Spinal cord (tissue), 10 donors: ENCODE measurements at places on chromosomes 5 and 9. TPM values are rescaled to one million over a fixed set of nuclear protein-coding genes. Genes with fewer than 3 reads are reported as not detected.

PPP2R2B gene
- total RNA-seq: 135 TPM

GRCh38 chr5:159877894-159878448, 38.3 kb upstream of the ADRA1B start:
- DNase-seq: peak; percentile 58
- no peak overlapping the region for H3K27ac ChIP-seq
- no peaks in the 10 kb centered on the region for H3K36me3 ChIP-seq
- no peaks in the 10 kb centered on the region for H3K27me3 ChIP-seq
- H3K4me3 ChIP-seq: no peak overlapping the region

DNA sequence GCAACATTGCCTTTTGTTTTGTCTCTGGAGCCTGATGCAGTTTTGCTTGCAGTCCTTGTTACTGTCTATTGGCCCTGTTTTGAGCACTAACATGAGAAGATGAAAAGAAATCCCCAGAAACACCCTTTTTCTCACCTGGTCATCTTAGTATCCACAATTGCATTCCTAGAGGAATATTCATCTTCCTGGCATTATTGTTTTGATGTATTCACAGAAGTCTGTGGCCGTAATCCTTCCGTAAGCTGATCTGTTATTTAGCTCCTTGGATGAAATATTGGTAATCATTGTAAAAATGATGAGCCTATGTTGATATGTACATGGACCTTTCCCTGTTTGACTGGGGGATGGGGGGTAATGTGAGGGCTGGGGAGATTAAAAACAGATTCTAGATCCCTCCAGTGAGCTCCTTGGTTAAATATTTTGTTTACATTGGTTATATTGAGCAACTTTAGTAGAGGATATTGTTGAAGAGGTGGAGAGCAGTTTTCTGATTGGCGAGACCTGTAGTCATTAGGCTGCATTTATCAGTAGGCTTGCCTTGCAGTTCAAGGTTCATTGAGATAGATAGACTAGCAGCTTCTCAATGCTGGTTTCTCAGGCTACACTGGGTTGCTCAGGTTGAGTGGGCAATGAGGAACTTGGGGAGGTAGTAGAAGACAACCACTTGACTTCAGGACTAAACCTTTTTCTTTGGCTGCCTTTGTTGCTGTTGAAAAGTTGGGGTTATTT, 117.5 kb downstream of the MACIR start:
- no peaks in the 10 kb centered on the region for H3K27me3 ChIP-seq
- H3K4me1 ChIP-seq: peaks cover 22% of the 10 kb centered on the region
- no peak overlapping the region for H3K4me3 ChIP-seq
- peak overlapping the region; percentile 11 for H3K27ac ChIP-seq
- no peak for DNase-seq

SPINK6 gene
- total RNA-seq: not detected

DNA sequence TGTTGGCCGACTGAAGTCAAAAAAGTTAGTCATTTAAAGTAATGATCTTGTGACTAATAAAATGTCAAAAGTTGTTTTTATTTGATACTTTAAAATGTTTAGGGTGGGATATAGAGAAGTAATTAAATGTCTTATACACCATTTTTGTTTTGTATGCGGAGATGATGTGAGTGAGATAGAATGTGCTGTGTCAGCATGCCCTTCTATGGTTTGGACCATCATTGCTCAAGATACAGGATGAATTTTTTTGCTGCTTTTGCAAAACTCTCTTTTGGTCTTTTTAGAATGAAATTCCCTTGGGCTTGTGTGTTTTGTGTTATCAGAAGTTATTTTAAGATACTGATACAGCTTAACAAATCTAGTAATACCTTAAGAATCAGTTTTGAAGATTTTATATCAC, 12.5 kb downstream of the SRFBP1 start:
- no peaks in the 10 kb centered on the region for H3K4me1 ChIP-seq
- no peak overlapping the region for H3K4me3 ChIP-seq
- H3K36me3 ChIP-seq: no peaks in the 10 kb centered on the region
- no peak for DNase-seq
- H3K27ac ChIP-seq: no peak overlapping the region

RBM27 gene
- total RNA-seq: 33.9 TPM

SPINK14 gene
- not detected for total RNA-seq

MSMP gene
- total RNA-seq: 0.77 TPM

SOWAHA gene
- 4.1 TPM for total RNA-seq

GPR151 gene
- 0.20 TPM for total RNA-seq

DNA sequence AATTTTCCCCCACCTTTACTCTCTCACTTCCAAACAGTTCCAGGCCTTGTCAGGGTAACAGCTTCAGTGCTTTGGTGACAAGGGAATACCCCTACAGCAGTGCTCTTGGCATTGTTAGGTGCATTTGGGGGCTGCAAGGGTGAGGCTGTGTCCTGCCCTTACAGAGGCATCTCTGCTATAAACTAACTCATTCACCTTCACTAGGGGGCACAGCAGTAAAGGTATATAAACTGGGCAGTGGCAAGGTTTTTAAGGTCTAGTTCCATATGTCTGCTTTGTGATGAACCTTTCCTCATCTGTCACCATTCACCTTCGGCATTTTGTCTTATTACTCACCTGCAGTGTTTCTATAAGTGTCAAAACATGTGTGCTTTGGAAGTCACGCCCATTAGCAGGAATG, 79.1 kb upstream of the GPR151 start:
- H3K27me3 ChIP-seq: no peaks in the 10 kb centered on the region

GRCh38 chr5:79111387-79111959, at the start of gene BHMT:
Gene BHMT (plus strand): TSS chr5:79111809. CDS start chr5:79111886, 77 bp downstream.
- no peak for DNase-seq
- H3K36me3 ChIP-seq: no peaks in the 10 kb centered on the region
- no peak within 1 kb of the TSS for H3K4me3 ChIP-seq
- H3K27ac ChIP-seq: no peak within 1 kb of the TSS
- peaks cover 14% of the 10 kb centered on the region for H3K4me1 ChIP-seq
- H3K27me3 ChIP-seq: peaks cover 34% of the 10 kb centered on the region
